Right kidney (tissue), 9 donors: ENCODE measurements at places on chromosomes 3 and 15.

DNA sequence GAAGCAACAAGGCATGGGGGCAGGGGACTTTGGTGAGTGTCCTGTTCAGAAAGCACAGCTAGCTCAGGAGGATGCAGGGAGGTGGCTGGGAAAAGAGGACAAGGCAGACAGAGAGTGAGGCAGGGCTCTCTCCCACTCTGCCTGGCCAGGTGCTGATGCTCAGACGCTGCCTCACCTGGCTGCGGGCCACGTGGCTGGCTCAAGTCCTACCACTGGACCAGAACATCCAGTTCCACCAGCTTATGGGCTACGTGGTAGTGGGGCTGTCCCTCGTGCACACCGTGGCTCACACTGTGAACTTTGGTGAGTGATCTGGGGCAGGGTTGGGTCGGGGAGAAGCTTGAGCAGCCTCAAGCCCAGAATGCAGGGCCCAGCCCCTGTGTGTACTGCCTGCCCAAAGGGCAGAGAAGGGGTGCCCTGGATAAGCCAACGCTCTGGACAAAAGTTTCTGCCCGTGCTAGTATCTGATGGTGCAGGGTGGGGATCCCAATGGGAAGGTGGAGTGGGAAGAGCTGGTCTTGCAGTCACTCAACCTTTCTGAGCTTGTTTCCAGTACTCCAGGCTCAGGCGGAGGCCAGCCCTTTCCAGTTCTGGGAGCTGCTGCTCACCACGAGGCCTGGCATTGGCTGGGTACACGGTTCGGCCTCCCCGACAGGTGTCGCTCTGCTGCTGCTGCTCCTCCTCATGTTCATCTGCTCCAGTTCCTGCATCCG, 20.9 kb downstream of the NOX5 start:
- DNase-seq = no peak

DNA sequence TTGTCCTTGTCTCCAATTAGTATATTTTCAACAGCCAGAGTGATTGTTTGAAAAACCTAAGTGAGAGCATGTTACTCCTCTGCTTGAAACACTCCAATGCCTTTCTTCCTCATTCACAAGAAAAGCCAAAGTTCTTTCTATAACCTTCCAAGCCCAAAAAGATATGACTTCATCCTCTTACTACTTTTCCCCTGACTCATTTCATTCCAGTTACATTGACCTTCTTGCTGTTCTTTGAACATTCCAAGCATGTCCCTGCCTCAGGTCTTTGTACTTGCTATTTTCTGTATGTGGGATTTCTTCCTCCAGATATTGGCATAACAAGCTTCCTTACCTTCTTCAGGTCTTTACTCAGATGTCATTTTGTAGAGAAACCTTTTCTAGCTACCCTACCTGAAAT, 28.3 kb downstream of the EHHADH start:
- no peak for DNase-seq

- DNase-seq = no peak
These were observed 247.6 kb upstream of the C2CD4B start for GRCh38 chr15:62412686-62413085.

GRCh38 chr3:105676621-105677300, 192.1 kb downstream of the CBLB start:
- DNase-seq = no peak

GRCh38 chr15:57205027-57205855, 171.1 kb upstream of the CGNL1 start:
- DNase-seq = no peak

DNA sequence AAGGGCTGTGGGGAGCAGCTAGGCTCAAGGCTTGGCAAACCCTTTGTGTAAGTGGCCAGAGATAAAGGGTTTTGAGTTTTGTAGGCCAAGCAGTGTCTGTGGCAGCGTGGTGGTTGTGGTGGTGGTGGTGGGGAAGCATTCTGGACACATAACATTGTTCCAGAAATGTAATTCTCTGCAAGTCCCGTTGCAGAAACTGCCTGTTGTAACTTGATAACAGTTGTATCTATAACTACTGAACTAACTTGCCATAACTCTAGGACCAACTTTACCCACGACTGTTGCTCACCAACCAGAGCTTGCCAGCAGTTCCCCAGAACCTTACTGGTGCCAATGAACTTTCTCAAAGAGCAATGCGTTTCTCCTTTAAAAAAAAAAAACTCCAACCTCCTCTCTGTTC, 18.1 kb upstream of the TMEM40 start:
- DNase-seq = no peak

- DNase-seq = no peak
These were observed 324.6 kb upstream of the PLSCR5 start for GRCh38 chr3:146929696-146930095.

GRCh38 chr15:80618685-80619400, 76.3 kb upstream of the ABHD17C start:
- no peak for DNase-seq

DNA sequence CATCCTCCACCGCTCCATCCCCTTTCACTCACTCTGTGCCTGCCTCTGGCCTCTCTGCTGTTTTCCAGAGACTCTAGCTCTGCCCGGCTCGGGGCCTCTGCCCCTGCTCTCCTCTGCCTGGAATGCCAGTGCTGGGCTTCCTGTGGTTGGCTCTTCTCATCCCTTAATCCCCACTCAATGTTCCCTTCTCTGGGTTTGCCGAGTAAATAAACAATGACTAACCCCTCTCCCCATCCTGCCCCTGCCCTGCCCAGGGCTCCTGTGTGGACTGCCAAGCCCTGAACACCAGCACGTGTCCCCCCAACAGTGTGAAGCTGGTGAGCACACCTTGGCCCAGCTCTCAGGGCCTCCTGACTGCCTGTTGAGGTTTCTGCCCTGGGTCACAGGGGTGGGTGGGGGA, 12.2 kb downstream of the STAB1 start:
- DNase-seq = no peak
